ENCODE measurements at places on chromosomes 11 and 22.

DNA sequence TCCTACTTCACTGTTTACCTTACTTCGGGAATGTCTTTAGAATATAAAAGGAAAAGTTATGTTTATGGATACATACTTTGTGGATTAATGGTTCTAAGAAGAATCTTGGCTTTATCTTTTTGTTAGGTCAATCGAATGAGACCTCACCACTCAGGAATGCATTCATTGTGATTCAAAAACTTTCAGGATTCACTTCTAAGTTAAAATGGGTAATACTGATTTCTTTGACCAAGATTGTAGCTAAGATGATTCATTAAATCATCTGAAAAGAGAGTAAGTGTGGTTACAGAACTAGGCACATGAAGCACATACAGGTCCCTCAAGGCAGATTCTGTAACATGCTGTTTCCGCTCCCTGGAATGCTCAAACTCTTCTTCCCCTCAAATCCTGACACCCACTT lies 716.4 kb downstream of the KCNA4 start:
- DNase-seq: no peak

DNA sequence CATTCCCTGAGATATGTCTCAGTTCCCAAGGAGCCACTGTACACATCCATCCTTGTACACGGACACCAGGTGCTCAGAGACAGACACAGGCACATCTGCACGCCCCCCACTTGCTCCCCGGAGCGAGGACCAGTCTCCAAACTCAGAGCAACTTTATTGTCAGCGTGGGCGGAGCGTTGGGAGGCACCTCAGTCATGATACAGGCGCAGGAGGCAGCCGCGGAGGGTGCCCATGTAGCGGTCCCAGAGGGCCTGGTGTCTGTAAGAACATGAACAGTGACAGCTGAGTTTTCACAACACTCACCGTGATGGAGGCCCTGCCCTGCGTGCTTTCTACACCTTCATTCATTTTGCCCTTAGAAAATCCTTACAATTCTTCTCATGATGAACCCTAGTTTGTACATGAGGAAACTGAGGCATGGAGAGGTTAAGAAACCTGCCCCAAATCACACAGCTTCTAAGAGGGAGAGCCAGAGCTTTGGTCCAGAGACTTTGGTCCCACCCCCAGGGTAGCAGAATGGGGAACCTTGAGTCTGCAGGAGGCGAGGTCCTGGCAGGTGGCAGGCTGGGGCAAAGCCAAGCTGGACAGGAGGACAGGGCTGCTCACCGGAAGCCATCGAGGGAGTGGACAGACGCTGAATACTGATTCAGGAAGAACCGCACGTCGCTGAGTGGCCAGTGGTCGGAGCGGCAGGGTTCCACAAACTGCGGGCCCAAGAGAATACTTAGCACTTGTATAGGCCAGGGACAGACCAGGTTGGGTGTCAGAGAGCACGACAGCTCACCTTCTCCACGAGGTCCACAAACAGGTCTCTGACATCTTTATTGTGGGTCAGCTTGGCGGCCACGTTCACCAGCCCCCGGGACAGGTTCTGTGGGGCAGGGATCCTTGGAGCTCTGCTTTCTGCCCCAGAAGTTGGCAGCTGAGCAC lies 4.2 kb downstream of the FIBP start:
- DNase-seq: no peak

GRCh38 chr11:65165410-65166317 lies 4.4 kb upstream of the SPDYC start:
- no peak for DNase-seq

DNA sequence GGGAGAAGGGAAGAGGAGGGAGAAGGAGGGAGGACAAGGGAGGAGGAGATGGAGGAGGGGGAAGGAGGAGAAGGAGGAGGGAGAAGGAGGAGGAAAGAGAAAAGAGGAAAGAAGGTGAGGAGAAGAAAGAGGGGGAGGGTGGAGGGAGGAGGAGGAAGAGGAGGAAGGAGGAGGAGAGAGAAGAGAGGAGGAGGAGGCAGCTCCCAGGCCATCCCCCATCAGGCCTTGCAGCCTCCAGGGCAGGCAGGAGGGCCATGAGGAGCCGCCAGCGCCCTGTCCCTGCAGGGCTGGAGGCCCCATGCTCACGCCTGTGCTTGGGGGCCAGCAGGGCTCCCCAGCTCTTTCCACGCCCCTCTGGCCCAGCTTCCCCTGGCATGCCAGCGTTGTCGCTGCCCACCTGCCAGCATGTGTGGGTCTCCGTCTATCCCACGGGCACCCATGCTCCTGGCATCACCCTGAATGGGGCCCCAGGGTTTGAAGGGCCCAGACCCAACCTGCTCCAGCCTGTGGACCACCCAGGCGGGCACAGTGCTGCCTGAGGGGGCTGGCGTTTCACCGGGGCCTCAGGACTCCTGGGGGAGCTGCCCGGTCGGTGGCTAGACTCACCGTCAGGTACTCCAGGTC lies 5.2 kb downstream of the TSPAN32 start:
- DNase-seq: no peak

GRCh38 chr11:959027-959426 lies 33.4 kb downstream of the AP2A2 start:
- DNase-seq: no peak

GRCh38 chr11:8948886-8949285 lies 6.1 kb upstream of the ASCL3 start:
- DNase-seq: no peak

- no peak for DNase-seq
Measured at GRCh38 chr11:70942593-70942992, 309.8 kb downstream of the SHANK2 start.

DNA sequence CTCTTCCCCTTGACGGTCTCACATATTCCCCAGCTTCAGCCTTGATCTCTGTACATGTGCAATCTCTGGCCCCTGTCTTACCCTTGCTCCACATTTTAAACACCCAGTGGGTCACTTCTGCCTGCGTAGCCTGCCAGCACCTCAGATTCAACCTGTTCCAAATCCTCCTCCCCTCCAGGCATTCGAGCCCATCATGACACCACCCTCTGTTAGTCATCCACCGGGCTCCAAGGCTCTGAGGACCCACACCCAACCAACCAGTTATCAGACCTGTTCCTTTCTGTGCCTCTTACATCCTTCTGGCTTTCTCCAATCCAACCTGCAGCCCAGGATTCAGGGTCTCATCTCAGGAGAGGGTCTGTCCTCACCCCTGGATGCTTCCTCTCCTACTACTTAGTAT lies 119.8 kb upstream of the TBCEL start:
- no peak for DNase-seq

DNA sequence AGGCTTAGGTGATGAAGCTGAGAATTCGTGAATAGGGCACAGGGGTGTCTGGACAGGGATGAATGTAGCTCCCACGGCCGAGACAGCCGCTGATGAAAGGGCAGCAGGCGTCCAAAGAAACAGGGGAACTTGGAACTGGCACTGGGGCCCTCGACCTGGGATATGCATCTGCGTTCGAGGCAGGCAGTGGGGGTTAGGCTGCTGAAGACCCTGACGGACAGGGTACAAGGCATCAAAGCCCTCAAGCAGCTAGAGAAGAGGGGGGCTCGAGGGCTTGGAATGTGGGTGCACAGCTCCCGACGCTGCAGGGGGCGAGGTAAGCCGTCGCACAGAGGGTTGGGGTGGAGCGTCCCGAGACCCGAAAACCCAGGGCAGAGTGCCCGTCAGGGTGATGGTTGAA lies 6.9 kb upstream of the SYT8 start:
- DNase-seq: no peak
